GM12878 (cell line): ENCODE measurements at places on chromosomes 12 and 14.

DNA sequence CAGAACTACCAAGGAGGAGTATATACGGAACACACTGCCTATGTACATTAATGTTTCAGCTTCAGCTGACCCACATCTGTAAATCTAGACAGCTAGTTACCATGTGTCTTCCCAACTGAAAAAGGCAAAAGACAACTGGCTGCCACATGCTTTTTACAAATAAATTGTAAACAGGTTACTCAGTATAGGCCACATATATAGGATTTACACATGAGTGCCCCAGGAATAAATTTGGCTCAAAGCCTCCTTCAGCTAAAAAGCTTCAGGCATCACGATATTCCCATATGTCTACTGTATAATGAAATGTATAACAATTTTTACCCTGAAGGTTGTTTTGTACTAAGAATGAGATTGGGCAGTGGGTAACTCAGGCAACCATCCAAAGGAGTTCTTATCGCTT is 175.9 kb upstream of the BMP4 start:
- H3K27ac ChIP-seq, result no peak overlapping the region
- no peaks in the 10 kb centered on the region for H3K36me3 ChIP-seq
- H3K4me3 ChIP-seq, result no peak overlapping the region
- DNase-seq, result no peak

- no peaks in the 10 kb centered on the region for H3K27me3 ChIP-seq
- no peak overlapping the region for H3K4me3 ChIP-seq
- DNase-seq, result no peak
- no peak overlapping the region for H3K27ac ChIP-seq
These were observed 49.5 kb downstream of the CLMN start for GRCh38 chr14:95270203-95270602.

DNA sequence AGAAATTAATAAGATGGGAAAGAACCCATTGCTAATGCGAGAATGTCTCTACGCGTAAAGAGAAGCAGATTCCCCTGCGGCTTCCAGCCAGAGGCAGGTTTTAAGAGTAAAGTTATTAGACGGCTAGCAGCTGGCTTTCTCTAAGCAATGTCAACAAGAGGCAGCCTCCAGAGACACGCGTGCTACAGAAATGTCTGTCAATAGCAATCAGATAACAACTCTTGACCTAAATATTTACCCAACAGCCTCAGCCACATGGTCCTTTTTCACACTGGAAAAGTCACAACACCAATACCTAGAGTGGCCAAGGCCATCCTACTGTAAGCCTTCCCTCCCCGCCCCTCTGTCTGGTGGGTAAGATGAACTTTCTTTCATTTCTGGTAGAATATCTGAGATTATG is 146.0 kb upstream of the SFSWAP start:
- H3K4me3 ChIP-seq, result no peak overlapping the region
- no peaks in the 10 kb centered on the region for H3K4me1 ChIP-seq
- no peak for DNase-seq
- H3K36me3 ChIP-seq, result no peaks in the 10 kb centered on the region
- H3K27ac ChIP-seq, result no peak overlapping the region

GRCh38 chr12:11568155-11568761 is 81.2 kb upstream of the ETV6 start:
- peaks cover 52% of the 10 kb centered on the region for H3K4me1 ChIP-seq
- H3K27me3 ChIP-seq, result no peaks in the 10 kb centered on the region
- no peaks in the 10 kb centered on the region for H3K36me3 ChIP-seq
- DNase-seq, result no peak
- H3K4me3 ChIP-seq, result peak overlapping the region; percentile 48
- peak overlapping the region; percentile 98 for H3K27ac ChIP-seq

- H3K27ac ChIP-seq, result no peak overlapping the region
- no peak overlapping the region for H3K4me3 ChIP-seq
- no peaks in the 10 kb centered on the region for H3K27me3 ChIP-seq
- no peaks in the 10 kb centered on the region for H3K36me3 ChIP-seq
These were observed 381.2 kb upstream of the FAR2 start for GRCh38 chr12:28767836-28768348.

DNA sequence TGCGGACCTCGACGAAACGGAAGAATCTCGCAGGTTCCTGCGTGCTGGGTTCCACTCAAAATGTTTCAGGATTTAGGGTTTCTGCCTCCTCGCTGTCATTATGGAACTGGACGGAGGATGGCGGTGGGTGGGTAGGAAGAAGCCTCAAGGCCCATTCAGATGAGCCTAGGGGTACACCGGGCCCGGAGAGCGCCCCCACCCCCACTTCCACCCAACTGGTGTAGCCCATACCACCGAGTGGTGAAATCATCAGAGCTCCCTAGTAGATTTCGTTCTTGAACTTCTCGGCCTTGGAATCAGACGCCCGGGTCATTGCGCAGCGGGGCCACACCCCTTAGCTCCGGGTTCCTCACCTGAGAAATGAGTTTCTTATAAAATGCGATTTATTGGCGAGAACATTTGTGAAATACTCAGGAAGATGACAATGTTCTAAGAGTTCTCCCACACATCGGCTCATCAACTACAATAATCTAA is 13.3 kb upstream of the TBX3 start:
- H3K27ac ChIP-seq, result no peak overlapping the region
- peaks cover 4% of the 10 kb centered on the region for H3K27me3 ChIP-seq
- no peaks in the 10 kb centered on the region for H3K36me3 ChIP-seq
- H3K4me3 ChIP-seq, result no peak overlapping the region
- no peak for DNase-seq

DNA sequence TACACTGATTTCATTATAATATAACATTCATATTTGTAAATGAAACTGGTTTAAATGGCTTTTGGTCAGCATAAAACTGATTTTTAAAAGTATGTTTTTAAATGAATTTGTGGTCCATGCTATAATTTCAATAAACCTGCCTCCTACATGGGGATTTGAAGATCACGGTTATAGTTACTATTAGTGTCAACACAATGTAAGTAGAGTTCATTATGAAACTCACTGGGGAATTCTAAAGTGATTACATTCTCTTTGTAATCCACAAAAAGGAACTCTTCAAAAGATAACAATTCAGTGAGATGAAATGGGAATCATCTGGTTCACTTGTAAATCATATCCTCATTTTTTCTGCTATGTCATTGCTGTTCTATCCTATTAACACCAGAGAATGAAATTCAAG is 204.5 kb upstream of the G2E3 start:
- no peaks in the 10 kb centered on the region for H3K27me3 ChIP-seq
- no peak overlapping the region for H3K4me3 ChIP-seq
- H3K27ac ChIP-seq, result no peak overlapping the region; the same call in 1 of the 2 replicates
- DNase-seq, result no peak
- peaks cover 10% of the 10 kb centered on the region; the same call in 1 of the 2 replicates for H3K4me1 ChIP-seq
